ENCODE measurements at places on chromosomes 12 and 14.

- DNase-seq: no peak
Observed at GRCh38 chr14:40889126-40889525, 717.5 kb upstream of the LRFN5 start.

GRCh38 chr14:89058697-89059096 lies 234.2 kb downstream of the TTC8 start:
- no peak for DNase-seq

DNA sequence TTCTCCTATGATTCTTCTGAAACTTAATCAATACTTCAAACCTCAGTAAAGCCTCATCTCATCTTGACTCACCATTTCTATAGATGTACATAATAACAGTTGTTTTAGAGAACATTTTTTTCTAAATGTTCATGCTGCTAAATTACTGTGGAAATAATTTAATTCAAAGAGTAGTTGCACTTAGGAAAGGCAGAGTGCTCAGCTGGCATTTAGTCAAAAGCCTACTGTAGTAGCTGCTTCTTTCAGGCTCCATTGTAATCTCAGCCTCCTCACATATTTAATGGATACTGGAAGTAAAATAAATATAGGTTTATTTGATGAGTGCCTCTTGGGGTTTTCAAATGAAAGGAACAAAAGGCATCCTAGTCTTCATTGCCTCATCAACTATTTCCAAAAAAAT lies 325.0 kb downstream of the CCER1 start:
- DNase-seq: no peak

- no peak for DNase-seq
Observed at GRCh38 chr14:20754308-20754707, 8.6 kb downstream of the EDDM3A start.

DNA sequence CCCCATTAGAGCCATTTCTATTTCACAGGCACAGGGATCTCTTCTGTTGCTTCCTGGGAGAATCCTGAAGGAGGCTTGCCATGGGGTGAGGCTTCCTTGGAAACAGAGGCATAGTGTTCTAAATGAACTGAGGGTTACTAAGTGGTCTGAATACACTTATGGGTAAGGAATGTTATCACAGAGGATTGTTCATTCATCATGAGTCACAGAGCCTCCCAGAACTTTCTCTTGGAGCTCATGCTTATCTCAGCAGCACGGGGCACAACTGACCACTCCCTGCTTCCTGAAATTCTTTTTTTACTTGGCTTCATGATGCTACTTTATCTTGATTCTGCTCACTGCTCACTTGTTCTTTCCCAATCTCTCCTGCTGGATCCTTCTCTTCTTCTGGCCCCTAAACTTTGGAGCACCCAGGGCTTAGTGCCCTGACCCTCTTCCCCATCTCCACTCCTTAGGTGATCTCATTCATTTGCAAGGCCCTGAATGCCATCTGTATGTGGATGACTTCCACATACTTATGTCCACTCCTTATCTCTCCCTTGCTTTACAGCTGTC lies 57.9 kb downstream of the ANO6 start:
- no peak for DNase-seq

- DNase-seq: no peak
Observed at GRCh38 chr12:123705935-123706334, 6.2 kb upstream of the ATP6V0A2 start.

GRCh38 chr12:127153996-127154395 lies 1113.0 kb upstream of the TMEM132C start:
- DNase-seq: no peak

- DNase-seq: no peak
Observed at GRCh38 chr12:3304436-3305165, 186.4 kb upstream of the PRMT8 start.

GRCh38 chr12:91395628-91396135 lies 213.1 kb upstream of the DCN start:
- DNase-seq: no peak

- DNase-seq: no peak
Observed at GRCh38 chr12:10226086-10226485, 13.4 kb downstream of the GABARAPL1 start.

DNA sequence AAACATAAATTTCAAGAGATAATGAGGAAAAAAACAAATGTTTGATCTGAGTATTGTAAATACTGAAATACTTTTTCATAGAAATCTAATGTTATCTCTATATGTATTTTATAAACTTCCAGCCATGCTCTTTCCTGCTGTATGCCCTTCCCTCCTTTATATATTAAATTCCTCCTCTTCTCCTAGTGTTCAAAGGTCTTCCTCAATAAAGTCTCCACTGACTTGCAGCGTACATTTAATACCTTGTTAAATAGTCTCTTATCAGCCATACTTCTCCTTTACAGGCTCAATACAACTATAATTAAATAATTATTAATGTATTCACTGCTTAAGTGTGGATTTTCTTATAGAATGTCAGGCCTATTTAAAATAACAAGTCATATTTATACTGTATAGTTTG lies 26.0 kb downstream of the ERGIC2 start:
- no peak for DNase-seq

- DNase-seq: no peak
Observed at GRCh38 chr14:21258005-21258888, 11.0 kb downstream of the HNRNPC start.

DNA sequence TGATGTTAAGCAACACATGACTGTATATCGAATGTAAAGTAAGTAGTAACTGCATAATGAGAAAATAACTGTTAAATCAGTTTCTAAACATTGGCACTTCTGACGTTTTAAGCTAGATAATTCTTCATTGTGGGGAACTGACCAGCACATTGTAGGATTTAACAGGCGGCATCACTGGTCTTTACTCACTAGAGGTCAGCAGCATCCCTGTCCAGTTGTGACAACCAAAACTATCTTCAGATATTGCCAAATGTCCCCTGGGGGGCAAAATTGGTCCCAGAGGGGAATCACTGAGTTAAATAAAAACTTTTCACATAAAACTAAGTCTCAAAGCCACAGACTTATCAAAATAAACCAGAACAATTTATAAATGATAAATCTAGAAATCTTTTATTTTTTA lies 65.3 kb downstream of the BLTP3B start:
- DNase-seq: no peak

- DNase-seq: no peak
Observed at GRCh38 chr12:71060426-71060825, 97.4 kb downstream of the TSPAN8 start.

- DNase-seq: no peak
Observed at GRCh38 chr14:106844608-106845285, 1318.4 kb downstream of the TMEM121 start.

- DNase-seq: no peak
Observed at GRCh38 chr14:22544881-22545420, 44.1 kb downstream of the DAD1 start.

DNA sequence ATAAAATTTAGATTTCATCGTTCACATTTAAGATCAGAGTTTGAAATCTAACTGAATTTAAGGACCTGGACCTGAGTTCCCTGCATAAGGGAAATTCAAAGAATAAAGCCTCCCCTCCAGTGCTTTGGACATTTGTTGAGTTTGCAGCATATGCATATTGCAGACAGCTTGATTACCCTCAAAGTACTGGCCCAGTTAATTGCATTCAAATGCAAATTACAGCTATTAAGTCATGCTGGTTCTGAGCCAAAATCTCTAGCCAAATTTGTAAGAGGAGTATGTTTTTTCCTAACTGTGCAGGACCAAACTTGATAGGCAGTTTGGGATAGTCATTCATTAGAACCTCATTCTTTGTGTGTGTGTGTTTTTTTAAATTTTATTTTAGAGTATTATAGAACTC lies 9.1 kb upstream of the KIF21A start:
- DNase-seq: no peak

DNA sequence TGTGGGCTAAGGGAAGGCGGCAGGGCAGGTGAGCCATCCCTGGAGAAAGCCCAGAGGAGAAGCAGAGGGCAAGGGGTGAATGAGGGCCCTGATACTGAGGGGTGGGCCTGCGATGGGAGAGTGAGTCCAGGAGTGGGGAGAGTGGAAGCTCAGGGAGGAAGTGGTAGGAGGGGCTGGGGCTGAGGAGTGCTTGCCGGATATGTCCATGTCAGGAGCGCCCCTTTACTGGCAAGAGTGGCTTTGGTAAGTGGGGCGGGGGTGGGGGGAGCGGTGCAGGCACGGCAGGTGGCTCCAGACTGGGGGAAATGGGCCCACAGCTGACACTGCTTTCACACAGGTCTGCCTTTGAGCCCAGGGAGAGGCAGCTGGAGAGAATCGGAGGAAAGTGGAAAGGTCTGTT lies 86.4 kb upstream of the GPR68 start:
- no peak for DNase-seq

DNA sequence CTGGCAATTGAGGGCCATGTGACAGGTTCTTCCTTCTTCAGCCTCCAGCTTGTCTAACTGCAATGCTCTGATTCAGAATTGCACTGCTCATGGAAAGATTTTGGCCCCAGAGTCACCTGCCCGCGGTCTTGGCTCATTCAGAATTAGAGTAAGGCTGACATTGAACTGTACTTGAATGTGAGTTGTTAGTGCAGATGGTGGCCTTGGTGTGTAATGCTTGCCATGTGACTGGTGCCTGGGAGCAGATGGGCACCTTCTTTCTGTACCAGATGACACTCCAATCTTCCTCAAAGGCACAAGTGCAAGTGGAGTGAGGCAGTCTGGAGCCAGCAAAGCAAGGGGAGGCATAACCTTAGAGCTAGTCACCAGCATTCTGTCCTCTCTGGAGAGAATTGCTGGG lies 36.5 kb upstream of the ANO4 start:
- no peak for DNase-seq
